Activated naive CD4-positive, alpha-beta T cell treated with anti-CD3 and anti-CD28 coated beads, Interleukin-2, amount 50 U/mL, for 72 hours (primary cell): ENCODE measurements at places on chromosomes 12 and 14.

DNA sequence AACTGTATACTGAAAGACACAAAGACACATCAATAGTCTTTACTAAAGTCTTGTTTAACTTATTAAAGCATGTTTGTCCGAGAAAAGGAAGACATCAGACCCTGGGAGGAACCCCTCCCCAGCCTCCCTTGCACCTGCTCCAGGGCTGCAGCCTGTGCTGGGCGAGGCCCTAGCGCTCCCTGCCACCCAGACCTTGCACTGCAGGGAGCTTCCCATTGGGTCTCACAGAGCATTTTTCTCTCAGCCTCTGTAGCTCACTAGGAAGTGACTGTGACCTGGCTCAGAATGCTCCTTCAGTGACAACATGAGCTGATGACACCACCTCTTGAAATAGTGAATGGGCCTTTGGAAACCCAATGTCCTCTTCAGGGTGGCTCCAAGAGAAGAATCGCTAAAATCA, 461.2 kb downstream of the TMEM121 start:
- DNase-seq: no peak

DNA sequence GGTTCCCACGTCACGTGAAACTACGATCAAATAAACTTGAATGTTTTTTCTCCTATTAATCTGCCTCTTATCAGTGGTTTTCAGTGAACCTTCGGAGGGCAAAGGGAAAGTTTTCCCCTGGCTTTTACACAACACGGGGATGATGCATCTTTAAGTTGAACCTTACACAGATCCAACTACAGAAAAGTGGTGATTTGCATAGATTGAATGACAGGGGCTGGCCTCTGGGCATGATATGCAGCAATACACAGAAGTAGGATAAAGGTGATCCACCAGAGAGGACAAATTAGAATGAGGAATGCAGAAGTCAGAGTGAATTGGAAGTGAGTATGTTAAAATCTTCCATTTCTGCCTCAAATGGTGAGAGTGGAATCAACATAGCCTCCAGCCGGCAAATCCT, 11.6 kb downstream of the GSG1 start:
- no peak for DNase-seq

DNA sequence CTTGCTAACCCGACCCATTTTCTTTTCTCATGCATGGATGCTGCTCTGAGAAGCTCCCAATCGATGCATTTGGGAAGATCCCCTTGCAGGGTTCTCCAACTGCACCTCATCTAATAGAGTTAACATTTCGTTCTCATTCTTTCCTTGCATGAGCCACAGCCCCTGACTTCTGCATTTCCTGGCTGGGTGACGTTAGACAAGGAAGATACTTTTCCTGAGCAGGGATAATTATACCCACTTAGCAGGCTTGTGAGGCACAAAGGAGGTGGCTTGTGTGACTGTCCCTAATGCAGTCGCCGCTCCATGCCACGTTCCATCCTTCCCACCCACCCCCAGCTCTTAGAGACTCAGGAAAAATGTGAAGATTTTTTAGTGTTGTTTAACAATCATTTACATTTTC, 195.1 kb downstream of the CHST11 start:
- no peak for DNase-seq

GRCh38 chr12:122243965-122244364, 18.1 kb upstream of the DIABLO start:
- no peak for DNase-seq

DNA sequence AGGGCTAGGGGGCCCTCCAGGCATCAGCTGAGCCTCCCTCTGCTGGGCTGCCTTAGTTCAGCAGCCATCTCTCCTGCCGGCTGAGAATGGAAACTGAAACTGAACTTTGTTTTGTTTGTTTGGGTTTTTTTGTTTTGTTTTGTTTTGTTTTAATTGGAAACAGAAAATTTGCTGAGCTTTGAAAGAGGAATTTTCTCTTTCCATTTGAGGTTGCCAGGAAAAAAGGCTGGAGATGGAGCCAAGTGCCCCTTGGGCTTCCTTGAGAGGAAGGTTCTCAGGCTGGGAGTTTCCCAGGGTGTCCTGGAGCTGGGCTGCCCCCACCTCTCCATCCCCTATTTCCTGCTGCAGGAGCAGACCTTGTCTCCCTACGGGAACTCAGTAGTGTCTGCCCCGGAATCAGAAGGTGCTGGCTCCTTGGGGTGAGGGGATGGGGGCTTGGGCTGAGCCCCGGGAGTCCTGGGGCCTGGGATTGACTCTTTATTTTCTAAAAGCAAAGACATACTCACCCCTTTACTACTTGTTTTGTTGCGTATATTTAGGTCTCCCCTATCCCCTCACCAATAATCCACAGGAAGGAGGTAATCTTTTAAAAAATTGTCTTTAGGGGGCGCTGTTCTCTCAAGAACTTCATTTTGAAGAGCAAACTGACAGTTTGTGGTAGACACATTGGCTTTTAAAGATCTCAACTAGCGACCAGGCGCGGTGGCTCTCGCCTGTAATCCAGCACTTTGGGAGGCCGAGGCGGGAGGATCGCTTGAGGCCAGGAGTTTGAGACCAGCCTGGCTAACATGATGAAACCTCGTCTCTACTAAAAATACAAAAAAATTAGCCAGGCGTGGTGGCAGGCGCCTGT, 21.3 kb upstream of the OASL start:
- no peak for DNase-seq

DNA sequence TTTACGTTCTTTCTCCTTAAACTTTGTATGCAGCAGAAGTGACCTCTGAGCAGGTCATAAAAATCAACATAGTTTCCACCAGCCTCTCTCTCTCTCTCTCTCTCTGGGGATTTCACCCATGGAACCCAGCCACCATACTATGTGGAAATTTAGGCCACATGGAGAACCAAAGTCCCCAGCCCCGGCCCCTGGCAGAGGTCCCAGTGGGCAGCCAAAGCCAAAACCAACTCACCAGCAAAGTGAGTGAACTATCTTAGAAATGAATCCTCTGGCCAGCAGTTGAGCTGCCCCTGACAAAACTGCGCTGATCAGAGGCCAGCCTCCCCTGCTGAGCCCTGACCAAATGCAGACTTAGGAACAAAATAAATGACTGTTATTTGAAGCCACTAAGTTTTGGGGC, 9.2 kb downstream of the DUSP6 start:
- DNase-seq: no peak

- no peak for DNase-seq
Observed at GRCh38 chr14:99853206-99853605, 60.0 kb downstream of the EML1 start.

GRCh38 chr12:127008755-127009403, 1258.1 kb upstream of the TMEM132C start:
- DNase-seq: no peak

- DNase-seq: no peak
Observed at GRCh38 chr12:2912216-2912575, 21.5 kb downstream of the TULP3 start.

- DNase-seq: no peak
Observed at GRCh38 chr14:56324454-56324853, 206.2 kb downstream of the PELI2 start.

DNA sequence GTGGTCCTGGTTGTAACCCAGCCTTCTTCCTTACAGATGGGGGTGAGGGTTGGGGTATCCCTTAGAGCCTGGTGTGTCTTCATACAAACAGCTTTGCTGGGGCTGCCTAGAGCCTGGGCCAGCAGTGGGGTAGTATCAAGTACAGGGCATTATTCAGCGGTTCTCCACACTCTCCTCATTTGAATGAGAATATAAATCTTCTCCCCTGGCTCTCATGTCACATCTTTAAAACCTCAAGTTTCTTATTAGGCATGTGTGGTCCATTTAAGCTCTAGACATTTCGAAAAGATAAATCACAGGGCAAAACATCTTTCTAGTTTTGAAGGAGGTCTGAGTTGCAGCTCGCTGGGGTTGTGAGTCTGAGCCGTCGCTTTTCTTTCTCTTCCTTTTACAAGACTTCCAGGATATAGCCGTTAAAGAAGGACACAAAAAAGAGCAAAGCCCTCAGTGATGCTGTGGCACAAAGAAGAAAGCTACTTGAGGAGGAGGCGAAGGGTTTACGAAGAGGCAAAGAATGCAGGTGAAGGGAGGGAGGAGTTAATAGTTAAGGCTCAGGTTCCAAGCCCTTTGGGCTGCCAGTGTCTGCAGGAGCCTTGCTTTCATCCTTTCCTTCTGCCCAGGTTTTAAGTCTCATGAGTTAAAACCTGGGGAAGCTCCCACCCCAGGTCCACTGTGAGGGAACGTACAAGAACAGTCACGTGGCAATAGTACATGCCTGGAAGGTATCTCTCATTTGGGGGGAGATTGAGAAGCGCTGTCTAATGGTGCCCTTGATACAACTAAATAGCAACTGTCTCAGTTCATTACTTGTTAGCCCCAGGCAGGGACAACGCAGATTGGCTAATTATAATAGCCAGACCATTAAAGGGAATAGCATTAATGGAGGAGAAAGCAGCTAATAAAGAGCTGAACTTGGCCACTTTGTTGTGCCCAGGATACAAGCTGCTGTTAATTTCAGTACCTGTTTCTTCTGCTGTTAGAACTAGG, 94.2 kb downstream of the ETV6 start:
- DNase-seq: no peak

- DNase-seq: no peak
Observed at GRCh38 chr12:99916555-99916954, 68.2 kb downstream of the ANKS1B start.

DNA sequence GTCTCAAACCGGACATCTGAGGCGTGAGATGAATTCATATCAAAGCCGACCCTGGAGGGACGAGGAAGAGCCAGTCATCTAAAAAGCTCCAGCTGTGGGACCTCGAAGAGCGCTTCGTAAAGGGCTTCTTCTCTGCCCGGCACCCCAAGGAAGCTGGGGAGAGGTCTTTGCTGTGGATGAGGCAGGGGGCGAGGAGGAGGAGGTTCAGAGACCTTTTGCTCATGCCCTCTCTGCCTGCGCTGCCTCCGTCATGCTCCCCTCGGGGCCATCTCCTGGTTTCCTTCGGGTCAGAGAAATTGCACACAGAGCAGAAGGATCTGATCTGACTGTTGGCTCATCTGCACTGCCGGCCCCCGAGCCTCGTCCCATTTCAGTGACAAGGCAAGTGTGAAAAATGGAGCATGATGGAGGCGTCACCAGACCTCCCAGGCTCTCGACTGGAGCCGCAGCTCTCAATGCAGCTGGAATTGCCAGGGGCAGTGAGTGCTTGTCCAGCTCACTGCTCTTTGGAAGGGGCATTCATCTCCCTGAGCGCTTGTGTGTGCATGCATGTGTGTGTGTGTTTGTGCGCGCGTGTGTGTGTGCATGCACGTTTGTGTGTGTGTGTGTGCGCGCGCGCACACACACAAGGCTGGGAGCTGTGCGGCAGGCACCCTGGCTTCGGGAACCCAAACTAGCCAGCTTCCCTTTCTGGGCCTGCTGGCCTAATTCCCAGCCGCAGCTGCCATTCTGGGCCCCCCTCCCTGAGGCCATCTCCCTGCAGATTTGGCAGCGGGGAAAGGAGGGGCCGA, 9.2 kb downstream of the CABP1 start:
- no peak for DNase-seq

GRCh38 chr14:100524233-100524932, 62.8 kb downstream of the BEGAIN start:
- no peak for DNase-seq

GRCh38 chr14:63564318-63564717, 21.1 kb upstream of the PPP2R5E start:
- DNase-seq: no peak

DNA sequence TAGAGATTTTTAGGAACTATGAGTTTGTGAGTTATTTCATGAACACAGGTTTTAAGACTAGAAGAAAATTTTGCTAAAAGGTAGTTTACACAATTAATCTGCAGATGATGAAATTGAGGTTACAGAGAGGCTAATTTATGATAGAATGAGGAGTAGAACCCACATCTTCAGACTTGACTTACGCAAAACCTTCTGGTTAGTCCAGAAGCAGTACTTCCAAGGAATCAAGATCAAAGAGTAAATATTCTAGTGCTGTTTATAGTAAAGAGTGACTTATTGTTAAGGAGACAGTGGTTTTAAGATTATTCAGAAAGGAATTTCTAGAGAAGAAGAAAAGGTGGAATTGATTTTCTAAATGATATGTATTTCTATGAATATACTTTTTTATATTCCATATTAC, 10.6 kb upstream of the KITLG start:
- DNase-seq: no peak

- DNase-seq: peak; percentile 66
Observed at GRCh38 chr12:92034858-92035401, 110.7 kb downstream of the BTG1 start.

DNA sequence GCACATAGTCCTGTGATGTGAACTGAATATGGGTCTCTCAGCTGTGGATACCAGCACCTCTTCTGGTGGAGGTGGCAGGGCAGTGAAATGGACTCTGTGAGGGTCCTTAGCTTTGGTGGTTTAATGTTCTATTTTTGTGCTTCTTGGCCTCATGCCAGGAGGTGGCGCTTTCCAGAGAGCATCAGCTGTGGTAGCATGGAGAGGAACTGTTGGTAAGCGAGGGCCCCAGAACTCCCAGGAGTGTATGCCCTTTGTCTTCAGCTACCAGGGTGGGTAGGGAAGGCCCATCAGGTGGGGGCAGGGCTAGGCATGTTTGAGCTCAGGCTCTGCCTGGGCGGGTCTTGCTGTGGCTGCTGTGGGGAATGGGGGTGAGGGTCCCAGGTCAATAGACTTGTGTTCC, 241.7 kb downstream of the AEBP2 start:
- DNase-seq: no peak

DNA sequence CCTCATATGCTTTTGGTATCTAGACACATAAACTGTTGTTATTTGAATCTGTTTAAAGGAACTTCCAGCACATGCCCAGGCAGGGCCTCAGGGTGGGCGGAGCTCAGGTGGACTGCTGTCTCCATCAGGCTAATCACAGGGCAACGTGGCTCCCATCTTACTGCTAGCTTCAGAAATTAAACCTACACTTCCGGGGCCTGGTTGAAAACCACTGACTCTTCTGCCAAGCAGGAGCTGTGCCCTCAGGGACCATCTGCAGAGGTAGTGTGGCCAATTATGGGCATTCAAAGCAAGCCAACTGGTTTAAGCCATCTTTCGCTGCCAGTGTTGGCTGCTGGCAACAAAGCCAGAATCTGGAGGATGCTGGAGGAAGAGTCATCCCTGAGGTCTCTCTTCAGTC, 97.5 kb downstream of the TMX1 start:
- DNase-seq: no peak

- no peak for DNase-seq
Observed at GRCh38 chr14:92247947-92248346, 75.0 kb upstream of the SLC24A4 start.

DNA sequence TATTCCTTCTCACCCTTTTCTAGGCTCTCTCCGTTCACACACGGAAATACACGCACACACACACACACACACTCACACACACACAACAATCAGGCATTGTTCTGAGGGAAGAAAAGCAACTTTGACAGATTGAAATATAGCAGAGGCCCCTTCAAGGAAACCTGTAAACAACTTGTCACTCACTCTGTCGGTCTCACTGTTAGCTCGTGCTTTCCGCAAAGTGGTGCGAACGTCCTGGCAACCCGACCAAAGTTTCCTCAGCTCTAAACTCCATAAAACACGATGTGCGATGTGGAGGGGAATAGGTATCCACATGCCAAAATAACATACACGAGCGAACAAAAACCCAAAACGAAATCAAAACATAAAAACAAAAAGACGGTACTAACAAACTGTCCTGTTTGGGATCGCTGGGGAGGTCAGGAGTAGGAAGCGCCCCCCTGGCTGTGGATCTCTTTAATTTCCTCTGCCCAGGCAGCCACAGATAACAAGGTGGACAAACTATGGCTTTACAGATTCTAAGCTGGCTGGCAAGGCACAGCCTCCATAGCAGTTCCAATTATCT, 822 bp upstream of the SOX5 start:
- no peak for DNase-seq
